Fibroblast of upper back skin (primary cell): ENCODE measurements at places on chromosomes 7 and 10.

DNA sequence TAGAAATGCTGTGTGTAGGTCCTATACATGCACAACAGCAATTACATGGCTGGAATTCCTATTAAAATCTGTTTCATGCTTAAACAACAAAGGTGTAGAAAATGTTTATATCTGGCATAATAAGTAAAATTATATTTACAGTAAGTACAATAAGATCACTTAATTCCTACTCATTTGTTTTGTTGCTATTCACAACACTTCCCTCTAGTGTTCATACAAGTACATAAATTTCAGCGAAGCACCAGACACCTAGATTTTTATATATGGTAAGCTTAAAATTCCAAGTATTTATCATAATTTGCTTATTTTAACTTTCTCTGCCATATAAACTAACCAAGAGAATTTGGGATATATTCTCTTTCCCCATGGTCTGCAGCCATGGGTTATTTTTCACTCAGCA, 51.8 kb upstream of the ANK3 start:
- DNase-seq: no peak

DNA sequence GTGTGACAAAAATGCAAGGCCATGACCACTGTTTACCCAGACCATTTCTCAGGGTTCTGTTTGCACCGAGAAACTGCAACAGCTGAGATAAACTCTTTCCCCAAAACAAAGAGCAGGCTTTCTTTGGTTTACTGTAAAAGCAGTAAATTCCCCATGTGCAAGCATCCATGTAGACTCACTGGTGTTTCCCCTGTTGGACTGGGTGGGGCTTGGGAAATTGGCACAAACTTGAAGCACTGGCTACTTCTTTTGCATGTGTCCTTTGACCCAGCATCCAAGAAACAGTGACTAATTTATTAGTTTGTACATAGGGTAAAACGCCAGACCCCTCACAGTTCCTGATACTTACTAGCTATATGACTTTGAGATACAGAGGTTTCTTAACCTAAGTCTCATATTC, 12.3 kb downstream of the IQUB start:
- no peak for DNase-seq

DNA sequence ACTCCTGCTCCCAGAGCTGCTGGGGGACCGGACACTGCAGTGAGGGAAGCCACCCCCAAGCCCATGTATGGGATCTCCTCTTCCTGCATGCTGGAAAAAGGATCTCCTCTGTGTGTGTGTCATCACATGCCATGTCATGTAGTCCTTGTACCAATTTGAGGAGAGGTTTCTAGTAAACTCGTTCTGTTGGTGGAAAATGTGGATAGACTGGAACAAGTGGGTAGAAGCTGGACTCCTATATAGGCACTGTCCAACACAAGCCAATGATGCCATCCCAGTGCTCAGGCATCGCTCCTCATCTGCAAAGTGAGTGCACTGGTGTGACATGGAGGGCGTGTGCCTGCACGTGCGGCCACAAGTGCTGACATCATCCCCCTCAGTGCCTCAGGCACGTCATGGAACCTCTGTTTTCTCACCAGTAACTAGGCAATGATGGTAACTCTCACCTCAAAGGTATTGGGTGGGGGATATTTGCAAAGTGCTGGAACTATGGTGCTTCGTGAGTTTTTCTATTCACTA, 19.3 kb downstream of the MYO1G start:
- DNase-seq: no peak

- DNase-seq: peak; percentile 53
These were observed 167.8 kb upstream of the AUTS2 start for GRCh38 chr7:69430384-69431021.

DNA sequence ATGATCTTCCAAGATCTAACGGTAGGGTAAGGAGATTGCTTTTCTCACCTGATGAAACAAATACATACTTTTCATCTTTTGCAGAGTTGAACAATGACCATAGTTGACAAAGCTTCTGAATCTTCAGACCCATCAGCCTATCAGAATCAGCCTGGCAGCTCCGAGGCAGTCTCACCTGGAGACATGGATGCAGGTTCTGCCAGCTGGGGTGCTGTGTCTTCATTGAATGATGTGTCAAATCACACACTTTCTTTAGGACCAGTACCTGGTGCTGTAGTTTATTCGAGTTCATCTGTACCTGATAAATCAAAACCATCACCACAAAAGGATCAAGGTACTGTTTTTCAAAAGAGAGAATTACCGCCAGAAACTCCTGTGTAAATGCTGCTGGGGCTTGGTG, 79.9 kb downstream of the ANKRD61 start:
- no peak for DNase-seq

DNA sequence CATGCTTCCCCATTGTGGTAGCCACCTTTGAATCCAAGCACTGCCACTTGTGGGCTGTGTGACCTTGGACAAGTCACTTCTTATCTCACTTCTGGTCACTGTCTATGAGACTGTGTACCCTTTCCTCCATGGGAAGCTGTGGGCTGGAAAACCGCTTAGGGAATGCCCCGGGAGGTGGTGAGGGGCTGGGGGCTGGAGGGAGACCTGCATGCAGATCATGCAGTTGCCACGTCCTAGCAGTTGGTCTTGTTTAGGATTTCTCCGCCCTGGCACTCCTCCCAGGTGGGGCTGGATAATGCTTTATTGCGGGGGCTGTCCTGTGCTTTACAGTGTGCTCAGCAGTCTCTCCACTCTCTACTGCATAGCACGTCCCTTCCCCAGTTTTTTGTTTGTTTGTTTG, 62.9 kb upstream of the OPN4 start:
- no peak for DNase-seq

GRCh38 chr10:58291538-58292174, 22.7 kb downstream of the CISD1 start:
- DNase-seq: peak; percentile 62

DNA sequence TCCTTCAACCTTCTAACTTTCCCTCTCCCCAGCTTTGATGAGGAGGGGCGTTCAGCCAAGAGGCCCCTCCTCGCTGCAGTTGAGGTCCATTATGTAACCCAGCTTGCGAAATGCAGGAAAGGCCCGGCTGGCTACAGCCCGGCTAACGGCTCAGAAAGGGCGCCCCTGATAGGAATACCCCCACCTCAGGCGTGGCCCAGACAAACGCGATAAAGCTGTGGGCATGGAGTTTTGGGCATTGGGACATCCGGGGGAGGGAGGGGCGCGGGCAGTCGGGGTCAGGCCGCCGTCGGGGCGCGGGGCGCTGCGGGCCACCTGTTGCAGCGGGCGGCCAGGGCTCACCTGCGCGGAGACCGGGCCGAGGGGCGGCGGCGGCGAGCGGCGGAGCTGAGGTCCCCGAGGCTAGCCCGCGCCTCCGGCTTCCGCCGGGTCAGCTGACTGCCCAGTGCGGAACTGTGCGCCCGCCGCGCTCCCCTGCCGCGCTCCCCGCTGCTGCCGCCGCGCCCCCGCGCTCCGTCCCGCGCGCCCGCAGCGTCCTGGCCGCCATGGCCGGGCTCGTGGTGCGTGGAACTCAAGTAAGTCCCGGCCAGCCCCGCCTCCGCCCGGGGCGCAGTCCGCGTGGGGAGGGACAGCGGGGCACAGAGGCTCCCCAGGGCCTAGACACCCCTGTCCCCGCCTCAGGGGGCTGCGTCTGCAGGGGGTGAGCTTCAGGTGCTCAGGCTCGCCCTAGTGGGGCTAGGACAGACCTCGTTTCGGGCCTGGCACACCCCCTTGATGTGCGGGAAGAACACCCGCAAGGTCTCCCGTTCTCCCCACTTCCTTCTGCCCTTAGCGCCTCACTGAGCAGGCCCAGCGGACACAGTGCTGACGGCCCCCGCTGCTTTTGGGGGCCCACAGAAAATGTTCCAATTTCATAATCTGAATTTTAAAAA, at the start of gene LRMDA:
Gene LRMDA, plus strand, starts transcription at position 445 of the 932 bp plus-strand sequence.
- no peak for DNase-seq

- no peak for DNase-seq
These were observed 34.6 kb upstream of the AP5Z1 start for GRCh38 chr7:4740796-4741195.

- DNase-seq: no peak
These were observed 692 bp downstream of the CARD11 start for GRCh38 chr7:3042861-3043489.

- DNase-seq: peak; percentile 67
These were observed 27.6 kb upstream of the MKRN1 start for GRCh38 chr7:140506788-140507464.

DNA sequence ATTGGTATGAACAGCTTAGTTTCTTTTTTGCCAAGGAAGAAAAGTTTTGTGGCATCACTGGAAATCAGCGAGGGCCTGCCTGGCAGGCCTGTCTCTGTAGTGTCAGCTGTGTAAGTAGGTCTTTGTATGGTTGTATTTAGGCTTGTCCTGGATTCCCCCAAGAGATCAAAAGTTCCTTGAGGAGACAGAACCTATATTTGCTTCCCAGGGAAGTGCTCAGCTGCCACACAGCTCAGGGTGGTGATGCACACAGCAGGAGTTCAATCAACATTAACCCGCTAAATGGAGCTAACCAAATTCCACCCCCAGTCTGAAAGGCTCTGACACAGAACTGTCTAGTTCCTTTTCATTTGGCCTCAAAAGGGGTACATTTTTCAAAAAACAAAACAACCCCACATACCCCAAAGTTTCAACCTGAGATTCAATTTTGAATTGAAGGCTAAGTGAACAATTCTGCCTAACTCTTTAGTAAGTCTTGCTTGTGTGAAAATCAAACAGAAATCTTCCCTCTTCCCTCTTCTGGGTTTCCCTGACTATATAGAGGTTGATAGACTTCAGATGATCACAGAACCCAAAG, 124.4 kb downstream of the CLEC2L start:
- DNase-seq: no peak

GRCh38 chr7:142112086-142112485, 568 bp downstream of the MGAM2 start:
- DNase-seq: no peak

- DNase-seq: peak; percentile 85
These were observed 158.4 kb upstream of the NRP1 start for GRCh38 chr10:33492701-33493345.

- no peak for DNase-seq
These were observed 23.7 kb downstream of the NKX6-2 start for GRCh38 chr10:132762267-132762666.

GRCh38 chr7:4189131-4189570, 492.9 kb upstream of the FOXK1 start:
- DNase-seq: no peak

GRCh38 chr10:123870260-123870659, 21.3 kb downstream of the CPXM2 start:
- no peak for DNase-seq

DNA sequence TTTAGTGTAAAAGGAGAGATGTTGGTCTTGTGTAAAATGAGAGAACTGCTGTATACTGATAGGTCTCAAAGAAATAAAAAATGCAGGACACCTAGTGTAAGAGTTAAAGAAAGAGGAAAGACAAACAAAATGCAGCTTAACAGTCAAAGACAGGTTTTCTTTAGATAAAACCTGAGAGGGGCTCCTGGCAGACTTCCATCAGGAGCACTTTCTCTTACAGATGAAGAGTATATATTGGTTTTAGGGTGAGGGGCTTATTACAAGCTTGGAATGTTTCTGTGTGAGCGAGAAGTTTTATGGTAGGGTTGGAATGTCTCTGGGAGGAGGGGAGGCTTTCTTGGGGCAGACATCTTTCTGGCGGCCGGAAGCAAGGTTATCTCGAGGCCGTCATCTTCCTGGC, 16.2 kb downstream of the ACBD7 start:
- DNase-seq: no peak

GRCh38 chr10:35216303-35216905, 89.8 kb downstream of the CREM start:
- DNase-seq: no peak

DNA sequence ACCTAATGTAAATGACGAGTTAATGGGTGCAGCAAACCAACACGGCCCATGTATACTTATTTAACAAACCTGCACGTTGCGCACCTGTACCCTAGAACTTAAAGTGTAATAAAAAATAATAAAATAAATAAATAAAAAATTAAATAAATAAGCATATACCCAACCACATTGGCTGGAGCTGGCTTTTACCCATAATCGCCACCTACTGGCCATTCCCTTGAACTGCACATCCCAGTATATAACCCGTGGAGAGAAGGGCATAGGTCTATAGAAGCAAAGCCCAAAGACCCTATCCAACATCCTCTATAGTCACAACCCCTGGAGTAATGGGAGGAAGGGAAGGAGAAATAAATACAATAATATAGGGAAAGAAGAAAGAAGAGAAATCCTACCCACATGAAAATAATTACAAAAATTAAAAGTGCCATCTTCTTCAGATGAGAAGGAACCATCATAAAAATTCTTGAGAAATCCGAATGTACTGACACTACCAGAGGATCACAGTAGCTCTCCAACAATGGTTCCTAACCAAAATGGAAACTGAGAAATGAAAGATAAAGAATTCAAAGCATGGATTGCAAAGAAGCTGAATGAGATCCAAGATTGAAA, 65.6 kb downstream of the TWIST1 start:
- DNase-seq: peak; percentile 10
